NCI-H1048 (cell line): ENCODE measurements at places on chromosomes 4 and X.

GRCh38 chrX:151974336-151975227 lies at the start of gene GABRE:
GABRE (minus strand) TSS chrX:151974676; CDS start chrX:151974625, 51 bp downstream.
- no peak for DNase-seq

DNA sequence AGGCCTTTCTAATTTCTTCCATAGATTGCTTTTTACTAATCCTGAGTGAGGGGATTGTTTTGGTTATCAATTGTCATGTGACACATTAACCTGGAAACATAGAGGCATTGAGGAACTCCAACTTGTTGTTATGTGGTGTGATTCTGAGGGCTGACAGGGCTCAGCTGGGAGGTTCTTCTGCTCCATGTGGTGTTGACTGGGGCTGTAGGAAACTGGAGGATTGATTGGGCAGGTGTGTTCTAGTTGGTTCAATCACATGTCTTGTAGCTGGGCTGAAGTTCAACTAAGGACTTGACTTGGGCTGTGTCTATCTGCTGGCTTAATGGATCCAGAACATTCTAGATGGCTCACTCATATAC lies 10.8 kb upstream of the CRLF2 start:
- DNase-seq: no peak

GRCh38 chrX:119997570-119997969 lies 54.0 kb upstream of the NKAP start:
- DNase-seq: no peak

GRCh38 chrX:99973572-99974226 lies 436.4 kb downstream of the PCDH19 start:
- DNase-seq: no peak

DNA sequence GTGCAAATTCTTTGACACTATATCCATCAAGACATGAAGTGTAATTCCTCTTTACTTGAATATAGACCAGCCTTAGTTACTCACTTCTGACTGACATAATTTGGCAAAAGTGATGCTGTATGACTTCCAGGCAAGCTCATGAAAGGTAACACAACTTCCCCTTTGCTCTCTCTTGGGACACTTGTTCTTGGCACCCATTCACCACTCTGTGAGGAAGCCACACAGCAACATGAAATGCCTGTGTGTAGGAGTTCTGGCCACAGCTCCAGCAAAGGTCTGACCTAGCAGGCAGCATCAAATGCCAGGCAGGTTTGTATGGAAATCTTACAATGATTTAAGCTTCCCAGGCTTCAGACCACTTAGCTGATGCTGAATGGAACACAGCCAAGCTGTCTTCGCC lies 280.3 kb downstream of the PDHA2 start:
- no peak for DNase-seq

DNA sequence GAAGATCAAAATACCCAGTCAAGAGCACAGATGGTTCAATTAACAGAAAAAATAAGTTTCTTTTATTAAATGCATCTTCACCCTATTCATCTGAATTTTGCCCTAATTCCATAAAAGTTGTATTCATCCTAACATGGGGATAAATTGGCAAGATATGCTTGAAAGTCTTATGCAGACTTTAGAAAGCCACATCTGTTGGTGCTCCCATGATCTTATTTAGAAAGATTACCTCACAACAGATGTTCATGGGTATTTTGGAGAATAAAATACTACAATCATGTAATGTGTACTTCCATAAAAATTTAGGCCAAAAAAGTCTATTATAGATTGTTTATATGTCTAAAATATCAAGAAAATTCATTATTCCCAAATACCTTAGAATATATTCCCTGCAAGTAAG lies 510.3 kb downstream of the TECRL start:
- DNase-seq: no peak

- DNase-seq: no peak
These were observed 141.4 kb upstream of the SMIM10 start for GRCh38 chrX:134849390-134849789.

DNA sequence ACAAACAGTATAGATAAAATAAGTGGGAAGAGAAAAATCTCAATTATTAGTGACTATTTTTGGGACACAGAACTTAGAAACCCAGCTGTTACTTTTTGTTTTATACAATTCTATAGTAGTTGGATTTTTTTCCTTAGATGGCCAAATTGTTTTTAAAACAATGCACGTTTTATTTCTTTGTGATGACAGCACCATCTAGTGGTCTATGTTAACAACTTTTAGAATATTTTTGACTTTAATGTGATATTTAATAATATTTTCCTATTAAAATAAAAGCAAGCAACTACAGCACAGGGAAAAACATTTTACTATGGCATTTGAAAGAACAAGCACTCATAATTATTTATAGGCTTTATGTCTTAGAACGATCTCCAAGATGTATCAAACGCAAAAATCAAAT lies 5.6 kb upstream of the SMIM31 start:
- DNase-seq: peak; percentile 23

GRCh38 chr4:118772767-118773428 lies 63.0 kb downstream of the SEC24D start:
- no peak for DNase-seq
